ENCODE measurements at places on chromosomes 7 and 10.

DNA sequence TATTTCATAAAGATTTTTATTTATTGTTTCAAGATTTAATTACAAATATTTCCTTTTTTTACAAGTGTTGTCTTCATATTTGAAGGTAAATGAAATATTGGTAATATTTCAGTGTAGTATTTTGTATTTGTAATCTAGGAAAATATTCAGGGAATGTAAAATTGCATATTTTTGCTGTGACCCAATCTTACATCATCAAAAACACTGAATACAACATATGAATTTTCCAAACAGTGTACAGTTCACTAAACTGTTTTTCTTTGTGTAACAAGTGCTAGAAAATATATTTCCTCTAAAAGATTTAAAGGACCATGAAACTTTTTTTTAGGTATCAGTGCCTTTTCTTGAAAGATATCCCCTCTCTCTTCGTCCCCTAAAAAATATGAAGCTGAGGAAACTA is 251.9 kb upstream of the KCND2 start:
- DNase-seq: no peak

DNA sequence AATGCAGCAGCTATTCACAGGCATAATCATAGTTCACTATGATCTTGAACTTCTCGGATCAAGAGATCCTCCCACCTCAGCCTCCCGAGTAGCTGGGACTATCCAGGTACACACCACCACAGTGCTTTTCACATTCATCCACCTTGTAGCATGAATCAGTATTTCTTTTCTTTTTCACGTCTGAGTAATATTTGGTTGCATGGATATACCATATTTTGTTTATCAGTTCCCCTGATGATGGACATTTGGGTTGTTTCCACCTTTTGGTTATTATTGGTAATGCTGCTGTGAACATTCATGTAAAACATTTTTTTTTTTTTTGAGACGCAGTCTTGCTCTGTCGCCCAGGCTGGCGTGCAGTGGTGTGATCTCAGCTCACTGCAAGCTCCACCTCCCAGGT is 3.6 kb upstream of the TBC1D12 start:
- no peak for DNase-seq

- DNase-seq: no peak
Measured at GRCh38 chr10:122264931-122265330, 6.2 kb upstream of the BTBD16 start.

GRCh38 chr10:116024271-116024878 is 248.6 kb downstream of the GFRA1 start:
- DNase-seq: no peak

DNA sequence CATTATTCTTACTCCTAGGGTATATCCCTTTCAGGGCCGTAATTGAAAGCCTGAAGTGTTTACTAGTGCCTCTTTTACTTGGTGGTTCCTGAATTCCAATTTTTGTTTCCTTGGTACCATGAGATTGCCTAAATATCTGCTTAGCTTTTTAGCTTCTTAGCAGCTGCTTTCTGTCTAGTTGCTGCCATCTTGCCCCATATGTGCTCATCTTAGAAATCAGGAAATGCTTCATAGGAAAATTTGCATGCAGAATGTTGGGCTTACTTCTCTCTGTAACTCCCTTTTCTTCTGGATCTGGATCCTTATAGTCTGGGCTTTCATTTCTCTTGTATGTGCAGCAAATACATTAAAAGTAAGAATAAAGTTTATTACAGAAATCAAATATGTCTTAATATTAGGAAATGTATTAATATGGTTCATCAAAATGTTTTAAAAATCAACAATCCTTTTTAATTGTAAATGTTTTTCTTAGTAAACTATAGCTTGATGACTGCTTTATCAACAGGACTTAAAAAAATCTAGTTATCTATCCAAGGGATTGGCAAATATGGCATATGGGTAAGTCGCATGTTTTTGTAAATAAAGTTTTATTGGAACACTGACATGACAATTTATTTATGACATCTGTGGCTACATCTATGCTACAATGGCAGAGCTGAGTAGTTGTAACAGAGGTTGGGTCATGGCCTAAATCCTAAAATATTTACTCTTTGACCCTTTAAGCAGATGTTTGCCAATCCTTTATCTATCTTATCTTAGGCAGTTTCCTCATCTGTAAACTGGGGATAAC is 73.5 kb upstream of the CDK6 start:
- no peak for DNase-seq

DNA sequence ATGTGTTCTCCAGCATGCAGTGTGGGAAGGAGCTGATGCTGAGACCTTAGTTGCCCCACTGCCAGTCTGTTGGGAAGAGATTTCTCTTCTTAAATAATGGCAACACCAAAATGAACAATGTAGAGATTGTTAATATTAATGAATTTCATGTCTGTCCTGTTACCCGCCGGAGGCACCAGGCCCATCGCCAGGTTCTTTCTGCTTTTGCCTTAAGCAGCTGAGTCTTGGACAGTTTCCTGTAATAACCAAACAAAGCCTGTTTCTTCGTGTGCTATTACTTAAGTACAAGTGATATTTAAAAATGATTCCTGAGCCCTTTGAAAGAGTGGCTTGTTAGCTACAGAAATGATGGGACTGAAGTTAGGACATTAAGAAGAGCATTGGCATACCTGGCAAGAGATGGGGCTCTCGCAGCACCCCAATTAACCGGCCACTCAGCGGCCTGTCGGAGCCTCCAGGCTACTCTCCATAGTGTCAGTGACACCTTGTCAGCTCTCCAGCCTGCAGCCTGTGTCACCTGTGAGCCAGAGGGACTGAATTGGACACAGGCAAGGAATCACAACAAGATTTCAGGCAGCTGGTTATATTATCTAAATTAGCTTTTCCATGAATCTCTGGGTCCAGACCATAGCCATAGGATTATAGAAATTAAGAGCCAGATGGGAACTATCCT is 142.0 kb downstream of the CELF2 start:
- no peak for DNase-seq

DNA sequence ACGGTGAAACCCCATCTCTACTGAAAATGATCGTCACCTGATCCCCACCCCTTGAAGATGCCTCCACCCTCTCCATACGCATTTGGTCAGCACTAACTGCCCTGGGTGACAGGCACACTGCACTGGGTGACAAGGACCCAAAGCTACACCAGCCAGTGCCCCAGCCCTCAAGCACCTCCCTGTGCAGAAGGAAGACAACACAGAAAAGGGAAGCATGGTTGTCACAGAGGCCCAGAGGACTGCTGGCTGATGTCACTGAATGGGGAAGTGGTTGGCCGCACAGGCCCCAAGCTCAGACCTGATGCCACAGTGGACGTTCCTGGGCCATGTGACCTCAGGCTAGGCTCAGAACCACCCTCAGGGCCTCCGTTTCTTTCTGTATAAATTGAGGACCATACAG is 4.2 kb upstream of the PILRA start:
- peak; percentile 48 for DNase-seq

- no peak for DNase-seq
Measured at GRCh38 chr10:22999942-23000341, 72.1 kb downstream of the ARMC3 start.

DNA sequence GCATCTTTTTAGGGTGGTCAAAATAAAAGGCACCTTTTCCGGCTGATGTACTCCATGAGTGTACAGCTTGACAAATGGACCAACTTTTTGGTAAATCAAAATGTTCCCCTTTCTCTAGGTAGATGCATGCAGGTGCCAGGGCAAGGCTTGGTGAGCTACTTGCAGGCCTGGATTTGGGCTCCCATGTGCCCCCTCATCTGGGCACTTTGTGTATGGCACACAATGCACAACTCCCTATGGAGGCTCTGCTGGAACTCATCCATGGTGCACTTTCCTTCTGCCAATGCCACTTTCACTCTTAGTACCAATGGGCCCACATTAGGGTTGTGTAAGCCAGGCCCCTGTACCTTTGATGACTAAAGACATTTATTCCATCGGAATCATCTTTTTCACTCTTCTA is 300.8 kb downstream of the SDHAF3 start:
- DNase-seq: no peak

DNA sequence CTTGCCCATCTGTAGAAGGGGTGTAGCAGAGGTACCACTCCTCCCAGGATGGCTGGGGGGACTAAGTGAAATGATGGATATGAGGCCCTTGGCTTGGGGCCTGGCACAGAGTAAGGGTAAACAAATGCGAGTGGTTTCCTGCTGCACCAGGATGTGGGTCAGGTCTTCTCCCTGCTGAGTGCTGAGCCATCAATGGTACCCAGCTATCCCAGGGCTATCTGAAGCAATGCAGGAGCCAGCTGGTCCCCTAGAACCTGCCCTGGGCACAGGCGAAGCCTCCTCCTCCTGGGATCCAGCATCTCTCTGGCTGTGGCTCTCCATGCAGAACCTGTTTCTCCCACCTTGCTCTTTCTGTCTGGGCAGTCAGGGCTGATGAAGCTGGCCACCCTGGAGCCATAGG is 20.9 kb upstream of the GOLGA7B start:
- DNase-seq: peak; percentile 7

- no peak for DNase-seq
Measured at GRCh38 chr7:97001656-97002554, 3.4 kb upstream of the DLX6 start.

GRCh38 chr7:16061011-16061410 is 360.3 kb downstream of the CRPPA start:
- no peak for DNase-seq

- no peak for DNase-seq
Measured at GRCh38 chr7:118183428-118183785, 557 bp upstream of the LSM8 start.

GRCh38 chr7:159172400-159172799 is 27.7 kb upstream of the VIPR2 start:
- no peak for DNase-seq

GRCh38 chr10:90041585-90041984 is 340.2 kb downstream of the KIF20B start:
- no peak for DNase-seq

DNA sequence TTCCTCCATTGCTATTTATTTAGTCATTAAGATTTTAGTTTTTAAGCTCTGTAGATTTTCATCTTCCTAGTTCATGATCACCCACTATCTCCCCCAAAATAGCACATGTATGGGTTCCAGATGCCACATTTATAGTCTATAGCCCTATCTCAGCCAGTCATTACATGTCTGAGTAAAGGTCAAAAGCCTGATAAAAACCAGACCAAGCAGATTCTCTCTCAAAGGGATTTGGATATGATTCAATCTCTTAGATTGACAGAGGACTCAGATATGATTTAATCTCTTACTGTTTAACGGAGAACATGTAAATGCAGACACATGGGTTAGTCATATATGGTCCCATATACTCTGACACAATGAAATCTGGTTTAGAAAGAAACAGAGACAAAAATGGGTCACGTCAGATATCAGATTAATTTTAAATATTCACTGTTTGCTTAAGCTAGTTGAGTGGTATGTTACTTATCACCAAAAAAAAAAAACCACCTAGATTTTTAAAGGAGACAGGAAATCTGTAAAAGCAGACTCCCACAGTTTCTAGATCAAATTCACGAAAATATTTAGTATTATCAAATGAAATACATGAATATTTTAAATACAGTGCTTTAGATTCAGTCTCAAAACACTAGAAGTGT is 107.0 kb upstream of the LRRN3 start:
- DNase-seq: no peak

DNA sequence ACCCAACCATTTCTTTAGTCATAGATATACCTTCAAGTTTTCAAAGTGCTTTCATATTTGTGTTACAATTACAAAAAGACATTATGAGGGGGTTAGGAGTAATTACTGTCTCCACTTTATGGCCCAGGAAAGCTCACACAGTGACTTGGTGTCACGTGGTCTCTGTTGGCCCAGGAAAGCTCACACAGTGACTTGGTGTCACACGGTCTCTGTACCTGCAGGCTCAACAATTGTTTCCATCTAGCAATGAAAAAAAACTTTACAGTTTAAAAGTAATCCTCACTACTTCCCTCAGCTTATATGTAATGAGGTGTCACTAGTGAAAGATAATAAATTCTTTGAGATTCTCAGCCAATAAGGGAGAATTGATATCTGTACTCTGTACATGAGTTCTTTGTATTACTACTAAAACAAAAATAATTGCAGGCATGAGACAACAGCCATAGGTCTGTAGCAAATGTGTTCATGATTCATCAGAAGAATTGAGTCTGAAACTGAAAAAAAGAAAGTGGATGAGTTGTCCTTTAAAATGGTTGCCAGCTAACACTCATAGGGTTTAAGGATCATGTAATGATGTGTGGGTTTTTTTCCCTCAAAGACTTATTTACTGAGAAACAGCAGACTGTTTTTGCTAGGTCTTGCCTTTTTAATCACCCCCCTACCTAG is 10.9 kb downstream of the OGDH start:
- DNase-seq: no peak

DNA sequence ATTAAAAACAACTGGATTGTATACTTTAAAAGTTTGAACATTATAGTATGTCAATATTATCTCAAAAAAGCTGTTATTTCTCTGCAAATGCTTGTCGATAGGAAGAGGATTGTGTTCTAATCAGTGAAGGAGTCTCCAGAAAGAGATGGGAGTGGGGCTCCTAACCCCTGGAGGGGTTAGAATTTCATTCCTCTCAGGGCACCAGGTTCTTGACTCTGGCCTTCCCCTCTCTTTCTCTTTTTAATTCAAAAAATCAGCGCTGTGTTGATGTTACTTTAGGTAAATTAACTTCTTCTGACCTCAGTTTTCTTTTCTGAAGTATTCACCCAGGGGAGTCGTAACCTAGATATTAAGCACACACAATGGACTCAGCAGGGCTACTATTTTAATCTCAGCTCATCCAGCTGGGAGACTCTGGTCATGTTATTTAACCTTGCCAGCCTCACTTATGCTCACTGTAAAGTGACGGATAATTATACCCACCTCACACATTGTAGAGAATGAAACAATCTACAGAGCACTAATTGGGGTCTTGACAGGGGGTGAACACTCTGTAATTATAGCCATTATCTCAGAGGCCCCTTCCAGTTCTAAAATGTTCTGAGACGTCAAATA is 59.4 kb downstream of the GCC1 start:
- DNase-seq: no peak

DNA sequence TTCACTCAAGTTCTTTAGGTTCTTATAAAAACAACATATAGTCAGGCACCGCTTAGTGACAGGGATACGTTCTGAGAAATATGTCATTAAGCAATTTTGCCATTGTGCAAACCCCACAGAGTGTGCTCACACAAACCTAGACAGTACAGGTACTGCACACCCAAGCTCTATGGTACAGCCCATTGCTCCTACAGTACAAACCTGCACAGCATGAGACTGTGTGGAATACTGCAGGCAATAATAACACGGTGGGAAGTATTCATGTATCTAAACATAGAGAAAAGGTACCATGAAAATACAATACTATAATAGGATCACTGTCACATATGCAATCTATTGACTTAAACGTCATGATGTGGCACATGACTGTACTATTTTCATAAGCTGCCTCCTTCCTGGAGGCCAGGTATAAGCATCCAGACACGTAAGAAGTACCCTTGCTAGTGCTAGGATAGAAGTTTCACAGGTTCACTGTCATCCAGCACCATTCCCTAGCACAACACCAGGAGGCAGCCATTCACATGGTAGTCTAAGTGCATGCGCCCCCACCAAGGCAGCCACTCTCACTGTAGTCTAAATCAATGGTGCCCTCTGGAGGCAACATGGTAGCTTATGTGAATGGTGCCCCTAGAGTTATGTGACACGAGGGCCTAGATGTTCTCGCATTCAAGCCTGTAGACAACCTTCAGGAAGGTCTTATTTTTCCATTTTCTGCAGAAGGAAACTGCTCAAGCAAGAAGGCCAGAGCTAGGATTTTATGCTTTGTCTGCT is 98.5 kb downstream of the ARHGAP22 start:
- DNase-seq: no peak

- no peak for DNase-seq
Measured at GRCh38 chr10:116669832-116670644, 49.3 kb downstream of the PNLIPRP2 start.

GRCh38 chr10:31037749-31038148 is 6.1 kb upstream of the ZNF438 start:
- DNase-seq: no peak
